Lung microvascular endothelial cell (primary cell): ENCODE measurements at places on chromosomes 7 and 10. TPM values are rescaled to one million over a fixed set of nuclear protein-coding genes. Genes with fewer than 3 reads are reported as not detected.

ADAM12 gene
- 0.20 and 0.65 TPM in 2 replicates for total RNA-seq

ASAH2 gene
- total RNA-seq: 0.22 and 0.79 TPM in 2 replicates

GPR15LG gene
- not detected in 2 replicates for total RNA-seq

GRID1 gene
- total RNA-seq: under 0.01 TPM in 1 of 2 replicates, not detected in the other

ZNF853 gene
- 1.1 and 4.8 TPM in 2 replicates for total RNA-seq

KDM7A gene
- 5.2 and 10.9 TPM in 2 replicates for total RNA-seq

ACBD7 gene
- 0.60 and 1.5 TPM in 2 replicates for total RNA-seq

SPRN gene
- under 0.01 TPM in 1 of 2 replicates, not detected in the other for total RNA-seq

STEAP1 gene
- total RNA-seq: 1.8 and 10.7 TPM in 2 replicates

AGR2 gene
- not detected in 2 replicates for total RNA-seq
